ENCODE measurements at places on chromosomes 3 and 15.

DNA sequence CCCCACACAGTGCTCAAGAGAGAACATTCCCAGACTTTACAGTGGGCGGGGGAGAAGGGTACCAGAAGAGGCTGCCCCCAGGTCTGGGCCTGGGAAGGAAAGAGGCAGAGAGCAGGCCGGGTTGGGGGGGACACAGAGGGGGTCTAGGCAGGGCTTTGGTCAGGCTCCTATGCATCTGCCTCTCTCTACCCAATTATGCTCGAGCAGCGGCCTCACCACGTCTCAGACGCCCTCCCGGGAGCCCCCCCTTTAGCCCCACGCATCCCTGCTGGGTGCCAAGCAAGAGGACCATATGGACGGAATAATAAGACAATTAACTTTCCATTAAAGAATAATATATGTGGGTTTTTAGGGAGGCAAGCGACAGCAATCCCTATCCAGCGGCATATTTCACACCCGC is 32.8 kb downstream of the CACNA2D2 start:
- DNase-seq, result peak; percentile 55

DNA sequence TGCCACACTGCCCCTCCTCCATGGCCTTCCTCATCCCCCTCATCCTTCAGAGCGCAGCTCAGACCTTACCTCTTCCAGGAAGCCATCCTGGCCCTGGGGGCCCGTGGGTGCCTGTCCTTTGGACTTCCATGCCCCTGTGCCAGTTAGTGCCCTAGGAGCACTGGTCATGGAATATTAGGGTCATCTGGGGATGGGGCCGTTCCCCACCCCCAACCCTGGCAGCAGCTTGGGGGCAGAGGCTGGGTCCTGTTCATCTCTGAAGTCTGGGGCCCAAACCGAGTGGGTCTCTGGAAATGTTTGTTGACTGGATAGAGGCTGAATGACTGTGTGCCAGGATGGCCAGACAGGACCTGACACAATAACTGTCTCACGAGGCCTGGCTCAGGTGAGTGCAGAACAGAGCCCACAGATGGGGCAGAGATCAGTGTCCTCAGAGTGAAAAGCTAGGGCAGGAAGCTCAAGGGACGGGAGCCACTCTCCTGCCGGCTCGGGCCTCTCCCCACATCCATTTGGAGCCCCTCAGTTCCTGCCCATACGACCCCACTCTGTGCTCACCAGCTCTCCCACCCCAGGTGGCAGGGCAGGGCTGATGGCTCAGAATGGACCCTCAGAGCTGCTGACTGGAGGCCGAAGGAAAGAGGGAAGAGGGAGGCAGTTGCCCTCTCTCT is 62.5 kb downstream of the TLE3 start:
- DNase-seq, result no peak

- DNase-seq, result no peak
Observed at GRCh38 chr15:78244101-78244500, 9.7 kb upstream of the ACSBG1 start.

- no peak for DNase-seq
Observed at GRCh38 chr3:16406166-16406565, 107.3 kb downstream of the RFTN1 start.

DNA sequence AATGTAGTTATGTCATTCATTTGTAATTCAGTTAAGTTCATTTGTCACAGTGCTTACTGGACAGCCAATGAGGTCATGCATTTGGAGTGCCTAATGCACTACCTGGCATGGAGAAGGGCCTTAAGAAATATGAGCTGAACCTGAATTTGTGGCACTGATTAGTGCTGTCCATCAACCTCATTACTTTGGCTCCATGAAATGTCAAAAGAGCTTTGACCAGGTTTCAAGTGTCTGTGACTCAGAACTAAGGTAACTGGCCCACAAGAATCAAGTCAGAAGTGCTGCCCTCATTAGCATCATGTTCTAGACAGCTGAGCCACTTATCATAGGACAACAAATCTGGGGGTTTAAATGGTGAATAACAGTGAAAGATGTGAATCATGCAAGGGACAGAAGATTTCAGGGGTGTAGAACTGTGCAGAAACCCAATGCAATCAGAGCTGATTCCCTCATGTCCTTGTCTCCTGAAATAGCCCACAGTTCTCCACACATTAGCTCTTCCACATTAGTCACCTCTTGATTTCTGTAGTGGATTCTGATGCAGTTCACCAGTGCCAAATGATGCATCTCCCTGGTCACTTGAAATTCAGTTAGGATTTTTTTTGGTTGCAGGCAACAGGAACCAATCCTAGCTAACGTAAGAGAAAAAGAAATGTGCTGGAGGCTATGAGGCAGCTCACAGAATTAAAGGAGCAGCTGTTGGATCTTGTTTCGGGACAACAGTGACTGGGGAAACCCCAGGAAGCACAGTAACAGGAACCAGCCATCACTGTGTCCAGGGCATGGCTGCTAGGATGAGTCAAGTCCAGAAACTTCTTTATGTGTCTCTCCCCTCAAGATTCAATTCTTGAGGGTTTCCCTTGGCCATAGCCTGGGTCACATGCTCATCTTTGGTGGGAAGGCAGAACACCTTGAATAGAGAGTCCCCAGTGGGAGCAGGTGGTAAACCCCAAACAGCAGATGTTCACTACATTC is 38.7 kb downstream of the CHST2 start:
- DNase-seq, result peak; percentile 55

DNA sequence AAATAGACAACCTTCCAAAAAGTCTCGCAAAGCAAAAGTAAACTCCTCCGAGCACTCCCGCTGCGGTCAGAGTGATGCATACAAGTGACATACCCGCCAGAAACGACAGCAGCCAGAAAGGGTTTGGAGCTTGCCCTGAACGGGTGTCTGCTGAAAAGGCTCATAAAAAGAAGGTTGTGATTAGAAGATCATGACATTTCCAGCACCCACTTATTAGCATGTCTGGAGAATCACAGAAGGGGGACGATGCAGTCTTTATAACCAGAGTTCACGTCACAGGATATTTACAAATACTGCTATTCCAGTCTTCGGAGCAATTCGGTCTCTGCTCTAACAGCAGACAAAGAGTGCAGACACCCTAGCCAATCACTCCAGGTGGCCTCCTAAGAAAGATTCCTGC is 59.1 kb upstream of the FRMD4B start:
- no peak for DNase-seq

- peak; percentile 60 for DNase-seq
Observed at GRCh38 chr15:80010131-80010673, 39.2 kb upstream of the BCL2A1 start.

- DNase-seq, result no peak
Observed at GRCh38 chr15:98385752-98386381, 262.5 kb upstream of the IGF1R start.

- DNase-seq, result no peak
Observed at GRCh38 chr3:100108464-100109079, 5.7 kb downstream of the FILIP1L start.

GRCh38 chr15:99433026-99433756 is 132.6 kb upstream of the MEF2A start:
- DNase-seq, result peak; percentile 24

DNA sequence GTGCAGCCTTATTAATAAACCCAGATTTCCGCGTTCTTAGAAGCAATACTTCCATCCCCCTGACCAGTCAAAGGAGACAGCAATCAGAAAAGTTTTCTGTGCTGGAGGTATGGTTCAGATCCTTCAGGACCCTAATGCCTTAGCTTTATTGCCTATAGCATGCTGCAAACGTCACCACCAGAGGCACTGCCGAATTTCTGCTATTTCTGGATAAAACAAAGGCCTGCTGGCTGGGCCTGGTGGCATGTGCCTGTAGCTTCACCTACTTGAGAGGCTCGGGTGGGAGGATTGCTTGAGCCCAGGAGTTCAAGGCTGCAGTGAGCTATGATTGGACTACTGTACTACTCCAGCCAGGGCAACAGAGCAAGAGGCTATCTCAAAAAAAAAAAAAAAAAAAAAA is 407.2 kb downstream of the FOXP1 start:
- DNase-seq, result no peak

DNA sequence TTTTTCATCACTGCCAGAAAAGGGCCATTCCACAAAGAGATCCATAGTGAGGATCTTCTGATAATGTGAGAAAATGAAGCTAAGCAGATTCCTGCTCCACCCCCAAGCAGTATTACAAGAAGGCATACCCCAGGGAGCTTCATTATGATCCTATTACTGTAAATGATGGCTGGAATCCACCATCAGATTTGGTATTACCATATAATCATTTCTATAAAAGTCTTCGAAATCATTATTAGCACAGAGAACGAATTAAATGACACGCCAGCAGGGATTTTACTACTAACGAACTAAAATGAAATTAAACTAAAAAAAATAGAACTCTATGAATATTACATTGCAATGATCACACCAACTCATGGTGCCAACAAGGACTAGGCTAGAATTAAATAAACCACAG is 24.4 kb downstream of the TRIM42 start:
- DNase-seq, result no peak

DNA sequence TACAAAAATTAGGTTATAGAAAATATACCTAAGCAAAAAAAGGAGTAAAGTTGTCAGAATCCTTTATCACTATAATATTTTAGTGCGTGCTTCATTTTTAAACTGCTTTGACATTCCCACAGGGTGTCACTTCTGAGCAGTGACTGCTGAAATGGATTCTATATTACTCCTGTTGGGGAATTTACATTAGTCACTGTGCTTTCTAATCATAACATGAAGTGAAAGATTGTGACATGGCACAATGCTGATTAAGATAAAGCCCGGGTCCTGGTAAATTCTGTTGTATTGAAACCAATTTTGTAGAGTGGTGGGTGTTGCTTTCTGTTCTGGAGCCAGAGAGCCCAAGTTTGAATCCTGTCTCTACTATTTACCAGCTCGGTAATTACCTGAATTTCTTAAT is 36.4 kb upstream of the EHHADH start:
- no peak for DNase-seq

- DNase-seq, result no peak
Observed at GRCh38 chr3:52361898-52362297, 45.8 kb downstream of the DNAH1 start.

- peak; percentile 58 for DNase-seq
Observed at GRCh38 chr3:150409512-150410310, 1.6 kb downstream of the TSC22D2 start.

DNA sequence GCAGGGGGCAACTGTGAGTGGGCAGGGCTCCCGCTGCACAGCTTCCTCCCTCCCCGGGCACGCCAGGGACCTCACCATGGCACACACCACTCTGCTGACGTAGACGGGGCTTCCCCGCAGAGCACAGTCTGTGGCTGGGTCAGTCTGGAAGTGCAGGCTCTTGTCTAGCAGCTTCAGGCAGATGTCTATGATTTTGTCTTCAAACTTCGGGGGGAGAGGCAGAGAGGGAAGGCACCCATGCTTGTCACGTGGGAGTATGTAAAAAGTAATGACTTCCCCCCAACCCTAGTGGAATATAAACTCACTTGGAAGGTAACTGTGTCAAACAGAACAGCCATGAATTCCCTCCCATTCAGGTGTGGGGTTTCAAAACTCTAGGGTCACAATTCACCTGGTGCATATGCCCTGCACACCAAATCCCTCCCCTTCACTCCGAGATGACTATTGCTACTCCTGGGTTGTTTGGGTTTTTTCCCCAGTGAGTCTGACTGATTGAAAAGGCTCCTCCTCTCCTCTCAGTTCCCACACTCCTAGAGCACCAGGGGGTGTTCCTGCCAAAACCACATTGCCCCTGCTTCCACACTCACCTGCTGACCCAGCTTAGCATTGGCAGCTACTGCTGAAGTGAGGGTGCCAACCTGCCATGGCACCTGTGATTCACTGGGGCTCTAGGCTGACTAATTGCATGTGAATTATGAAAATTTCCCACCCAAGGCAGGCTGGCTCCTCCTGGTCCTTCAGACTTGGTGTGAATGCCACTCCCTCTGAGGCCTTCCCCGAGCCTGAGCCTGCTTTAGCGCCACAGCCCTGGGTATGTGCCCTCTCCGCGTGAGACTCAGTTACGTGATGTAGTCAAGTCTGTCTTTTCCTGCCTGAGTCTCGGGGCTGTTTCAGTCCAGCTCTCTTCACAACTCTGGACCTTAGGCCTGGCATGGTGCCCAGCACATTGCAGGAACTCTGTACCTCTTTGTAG is 13.0 kb downstream of the TGM5 start:
- DNase-seq, result peak; percentile 9

DNA sequence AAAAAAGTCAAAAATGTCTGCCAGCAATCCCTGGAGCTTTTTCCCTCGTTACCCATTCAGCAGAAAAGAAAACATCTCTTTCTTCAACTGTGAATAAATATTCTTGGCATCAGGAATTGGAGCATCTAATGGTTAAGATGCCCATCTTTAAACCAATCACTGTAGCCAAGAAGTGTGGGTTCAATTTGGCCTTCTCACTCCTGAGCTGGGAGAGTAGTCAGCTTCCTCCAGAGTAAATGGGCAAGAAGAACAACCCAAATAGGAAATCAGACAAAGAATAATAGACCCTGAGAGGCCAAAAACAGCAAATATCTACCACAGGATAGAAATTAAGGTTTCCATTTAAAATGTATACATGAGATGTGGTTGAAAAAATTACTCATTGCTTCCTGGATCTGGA is 508.0 kb upstream of the MDFIC2 start:
- DNase-seq, result no peak

DNA sequence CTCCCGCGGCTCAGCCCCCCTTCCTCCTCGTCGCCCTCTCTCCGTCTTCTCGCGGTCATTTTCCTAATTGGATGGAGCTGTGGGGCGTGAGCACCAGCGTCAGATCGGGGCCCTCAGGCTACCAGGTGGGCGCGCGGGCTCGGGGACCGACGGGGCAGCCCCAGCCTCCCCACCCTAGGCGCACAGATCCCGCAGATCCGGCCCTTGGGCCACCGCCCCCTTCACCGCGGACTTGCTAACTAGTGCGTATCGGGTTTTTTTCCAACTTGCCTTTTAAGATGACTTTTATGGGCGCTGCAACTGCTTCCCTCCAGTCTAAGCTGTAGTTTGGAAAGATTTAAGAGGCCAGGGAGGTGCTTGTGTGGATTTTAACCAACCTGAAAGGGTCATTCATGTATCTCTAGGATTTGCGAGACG is 1.3 kb downstream of the ZNF710 start:
- DNase-seq, result peak; percentile 54

Measured in NCI-H69 (cell line).